ENCODE measurements at places on chromosomes 2 and 18.

DNA sequence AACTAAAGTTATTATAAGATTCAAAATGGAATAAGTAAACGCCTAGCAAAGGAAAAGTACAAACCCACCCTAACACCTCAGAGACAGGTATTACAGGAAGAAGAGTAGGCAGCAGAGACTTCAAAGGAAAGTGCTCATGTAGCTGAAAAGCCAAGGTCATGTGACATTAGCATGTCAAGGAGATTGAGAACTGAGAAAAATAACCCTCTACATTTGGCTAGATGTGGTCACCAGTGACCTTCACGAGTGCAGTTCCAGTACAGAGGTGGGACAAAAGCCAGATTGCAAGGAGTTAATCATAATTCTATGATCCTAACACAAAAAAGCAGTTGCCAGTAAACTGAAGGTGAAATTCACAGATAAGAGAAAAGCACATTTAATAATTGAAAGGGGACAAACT lies 252.7 kb downstream of the ZEB2 start:
- DNase-seq, result no peak

- peak; percentile 7 for DNase-seq
Measured at GRCh38 chr2:211453311-211453887, 897.0 kb downstream of the CPS1 start.

DNA sequence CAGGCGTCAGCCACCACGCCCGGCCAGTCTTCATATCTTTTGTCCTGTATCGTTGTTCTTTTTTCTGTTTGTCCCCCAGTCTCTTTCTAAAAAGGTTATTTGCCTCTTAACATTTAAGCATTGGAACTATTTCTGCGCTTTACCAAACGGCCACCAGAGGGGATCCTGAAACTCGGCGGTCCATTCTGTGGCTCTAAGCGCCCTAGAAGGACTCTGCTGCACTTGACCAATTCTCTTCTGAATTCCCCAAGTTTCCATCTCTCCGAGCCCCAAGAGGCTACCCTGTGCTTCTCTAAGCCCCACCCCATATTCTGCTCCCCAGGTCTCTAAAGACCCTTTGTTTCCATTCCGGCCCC lies 33.1 kb upstream of the REG3G start:
- DNase-seq, result no peak

GRCh38 chr2:1884933-1885580 lies 140.7 kb upstream of the PXDN start:
- peak; percentile 17 for DNase-seq

GRCh38 chr2:24174851-24175277 lies at the start of gene FAM228A:
FAM228A (plus strand) TSS chr2:24175053; CDS start chr2:24175481, 428 bp downstream.
- DNase-seq, result no peak

DNA sequence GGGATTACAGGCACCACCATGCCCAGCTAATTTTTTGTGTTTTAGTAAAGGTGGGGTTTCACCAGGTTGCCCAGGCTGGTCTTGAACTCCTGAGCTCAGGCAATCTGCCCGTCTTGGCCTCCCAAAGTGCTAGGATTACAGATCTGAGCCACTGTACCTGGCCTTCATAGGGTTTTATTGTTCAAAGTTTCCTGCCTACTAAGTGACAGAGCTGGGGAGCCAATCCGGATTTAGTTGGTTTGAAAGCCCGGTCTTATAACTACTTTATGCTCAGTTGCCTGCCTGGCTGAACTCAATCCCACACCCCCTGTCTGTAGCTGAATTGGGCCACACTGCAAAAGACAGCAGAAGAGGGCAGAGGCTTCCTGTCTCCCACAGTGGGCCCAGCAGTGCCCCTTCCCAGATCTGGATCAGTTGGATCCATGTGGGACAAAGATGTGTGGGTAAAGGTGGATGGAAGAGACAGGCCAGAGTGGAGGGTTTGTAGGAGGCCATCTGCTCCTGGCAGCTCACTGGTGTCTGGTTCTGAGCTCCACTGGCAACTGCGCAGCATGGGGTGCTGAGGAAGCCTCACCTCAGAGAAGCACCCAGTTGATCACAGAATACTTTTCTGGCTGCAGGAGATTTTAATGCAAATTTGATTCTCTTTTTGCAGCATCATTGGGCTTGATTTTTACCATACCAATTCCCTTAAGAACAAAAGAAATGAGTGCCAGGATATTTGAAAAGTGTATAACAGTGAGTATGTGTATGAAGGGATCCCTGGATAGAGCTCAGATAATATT lies 144.9 kb downstream of the DDX1 start:
- no peak for DNase-seq

- DNase-seq, result no peak
Measured at GRCh38 chr2:143128681-143129580, at the start of gene ARHGAP15. ARHGAP15 (plus strand) TSS chr2:143129419.

DNA sequence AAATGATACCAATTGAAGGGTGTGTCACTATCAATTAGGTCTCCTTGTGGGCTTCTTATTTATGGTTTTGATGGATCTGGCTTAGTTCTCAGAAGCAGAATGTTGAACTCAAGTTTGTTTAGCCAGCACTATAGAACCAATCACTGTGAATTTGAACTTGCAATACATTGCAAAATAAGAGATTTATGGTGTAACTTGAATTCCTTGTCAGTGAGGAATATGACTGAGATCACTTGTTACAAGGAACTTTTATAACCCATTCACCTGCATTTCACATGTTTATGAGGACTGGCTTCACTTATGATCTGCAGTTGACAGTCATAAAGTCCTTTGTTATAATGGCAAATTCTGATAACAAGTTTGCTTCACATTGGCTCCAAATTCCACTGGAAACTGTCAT lies 9.8 kb downstream of the GATA6 start:
- DNase-seq, result no peak

- DNase-seq, result no peak
Measured at GRCh38 chr2:98815795-98816194, 84.9 kb upstream of the MGAT4A start.

- no peak for DNase-seq
Measured at GRCh38 chr2:77099961-77100360, 422.2 kb downstream of the LRRTM4 start.

DNA sequence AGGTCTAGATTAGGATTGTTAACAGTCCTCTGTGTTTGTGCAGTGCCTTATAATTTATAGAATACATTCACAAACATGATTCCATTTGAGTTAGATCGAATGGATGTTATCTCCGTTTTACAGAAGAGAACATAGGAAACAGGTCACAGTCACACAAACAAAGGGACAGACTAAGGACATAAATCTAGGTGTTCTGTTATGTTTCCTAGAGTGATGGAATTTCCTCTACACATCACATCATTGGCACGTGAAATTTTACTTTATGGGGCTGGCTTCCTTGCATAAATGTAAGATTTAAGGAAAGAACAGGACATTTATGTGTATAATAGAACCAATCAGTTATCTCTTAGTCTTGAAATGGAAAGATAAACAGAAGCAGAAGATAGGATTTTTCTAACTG lies 6.4 kb downstream of the TRIM54 start:
- DNase-seq, result no peak

- no peak for DNase-seq
Measured at GRCh38 chr2:71672826-71673795, 219.8 kb downstream of the DYSF start.

GRCh38 chr2:121260370-121261154 lies 24.4 kb downstream of the TFCP2L1 start:
- peak; percentile 96 for DNase-seq

GRCh38 chr2:168703926-168704325 lies 98.5 kb upstream of the NOSTRIN start:
- no peak for DNase-seq

DNA sequence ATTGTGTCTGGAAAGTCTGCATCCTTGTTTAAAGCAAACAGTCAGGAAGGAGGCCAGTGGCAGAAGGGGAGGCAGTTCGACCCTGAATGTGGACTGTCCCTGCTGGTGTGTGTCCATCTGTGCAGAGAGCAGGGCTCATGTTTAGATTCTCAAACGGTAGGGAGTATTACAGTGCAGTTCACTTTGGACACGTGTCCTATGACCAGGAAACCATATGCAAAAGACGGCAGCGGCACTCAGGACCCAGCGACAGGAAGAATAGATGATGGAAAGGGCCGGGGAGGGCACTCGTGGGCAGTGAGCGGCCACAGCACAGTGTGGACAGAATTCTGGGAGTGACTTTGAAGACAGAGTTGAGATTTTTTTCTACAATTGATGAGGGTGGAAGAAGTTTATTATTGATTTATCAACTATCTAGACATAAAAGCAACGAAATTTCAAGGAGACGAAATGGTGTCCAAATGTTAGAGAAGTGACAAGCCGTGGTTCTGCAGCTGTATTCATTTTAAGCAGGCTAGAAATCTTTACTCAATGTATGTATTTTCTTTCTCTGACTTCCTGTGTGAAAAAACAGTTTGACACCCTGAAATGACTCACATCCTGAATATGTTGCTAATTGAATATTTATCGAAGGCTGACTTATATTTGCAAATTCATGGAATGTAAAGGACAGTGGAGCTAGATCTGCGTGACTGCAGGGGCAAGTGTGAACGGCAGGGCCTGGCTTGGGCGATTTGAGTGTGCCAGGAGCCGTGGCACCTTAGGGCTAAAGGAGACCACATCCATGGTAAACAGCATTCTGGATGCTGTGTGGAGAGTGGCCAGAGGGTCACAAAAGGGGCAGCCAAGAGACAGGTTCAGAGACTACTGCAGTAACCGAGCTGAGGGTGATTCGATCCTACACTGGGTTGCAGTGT lies 214.2 kb downstream of the PTGR3 start:
- DNase-seq, result no peak

- DNase-seq, result no peak
Measured at GRCh38 chr18:56083097-56083521, 495.1 kb upstream of the TCF4 start.

GRCh38 chr2:131426727-131427126 lies 49.2 kb upstream of the TUBA3D start:
- DNase-seq, result no peak

GRCh38 chr2:6828299-6828584 lies 37.5 kb downstream of the CMPK2 start:
- peak; percentile 67 for DNase-seq

GRCh38 chr2:6418291-6418690 lies 447.4 kb downstream of the CMPK2 start:
- DNase-seq, result no peak

DNA sequence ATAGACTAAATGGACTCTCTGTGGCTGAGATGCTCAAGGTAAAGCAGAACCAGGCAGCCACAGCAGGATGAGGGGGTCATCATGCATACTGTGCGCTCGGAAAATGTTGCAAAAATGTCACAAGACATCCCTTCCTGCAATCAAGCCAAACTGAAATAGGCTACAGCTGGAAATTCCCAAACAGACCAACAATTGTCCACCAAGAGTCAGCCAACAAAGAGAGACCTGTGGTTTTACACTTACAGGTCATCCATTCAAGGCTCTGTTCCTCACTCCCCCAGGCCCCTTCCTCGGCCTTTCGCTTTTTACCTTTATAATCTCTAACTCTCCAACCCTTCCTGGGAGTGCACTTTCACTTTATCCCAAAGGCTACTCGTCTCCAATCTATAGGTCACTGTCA lies 1066.9 kb downstream of the TSN start:
- DNase-seq, result no peak

- no peak for DNase-seq
Measured at GRCh38 chr18:9104244-9104901, 1.9 kb downstream of the NDUFV2 start.

- peak; percentile 8 for DNase-seq
Measured at GRCh38 chr2:30666266-30666874, 140.9 kb downstream of the CAPN13 start.

GRCh38 chr2:205681401-205682238 lies 681 bp upstream of the NRP2 start:
- DNase-seq, result peak; percentile 10

- no peak for DNase-seq
Measured at GRCh38 chr2:19185086-19185485, 173.3 kb downstream of the OSR1 start.

DNA sequence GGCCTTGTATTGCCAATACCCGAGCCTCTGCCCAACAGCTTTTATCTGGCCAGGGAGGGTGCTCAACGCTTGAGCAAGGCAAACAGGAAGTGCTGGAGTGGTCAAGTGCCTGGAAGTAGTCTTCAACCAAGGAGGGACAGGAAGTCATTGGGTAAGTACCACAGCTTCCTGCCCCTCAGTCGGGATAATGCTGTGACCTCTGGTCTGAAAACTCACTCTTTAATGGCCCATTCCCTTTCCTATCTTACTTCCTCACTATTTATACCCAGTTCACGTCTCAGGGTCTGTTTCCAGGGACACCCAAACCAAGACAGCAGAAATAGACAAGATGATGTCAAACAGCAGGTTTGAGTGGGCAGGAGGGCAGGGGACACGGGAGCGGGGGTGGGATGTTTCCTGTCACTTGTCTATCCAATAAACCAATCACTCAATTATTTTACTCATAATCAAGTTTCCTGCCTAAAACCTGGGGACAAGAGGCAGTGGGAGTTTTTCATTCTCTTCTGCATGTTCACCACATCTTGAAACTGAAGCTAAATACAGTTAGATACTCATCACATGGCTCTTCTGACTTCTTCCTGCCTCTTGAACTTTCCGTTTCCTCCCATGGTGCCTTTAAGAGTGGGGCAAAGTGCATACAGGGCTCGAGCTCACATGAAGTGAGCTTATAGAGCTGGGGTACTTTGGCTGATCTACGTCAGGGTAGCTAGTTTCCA lies 68.9 kb upstream of the CAB39 start:
- DNase-seq, result no peak

DNA sequence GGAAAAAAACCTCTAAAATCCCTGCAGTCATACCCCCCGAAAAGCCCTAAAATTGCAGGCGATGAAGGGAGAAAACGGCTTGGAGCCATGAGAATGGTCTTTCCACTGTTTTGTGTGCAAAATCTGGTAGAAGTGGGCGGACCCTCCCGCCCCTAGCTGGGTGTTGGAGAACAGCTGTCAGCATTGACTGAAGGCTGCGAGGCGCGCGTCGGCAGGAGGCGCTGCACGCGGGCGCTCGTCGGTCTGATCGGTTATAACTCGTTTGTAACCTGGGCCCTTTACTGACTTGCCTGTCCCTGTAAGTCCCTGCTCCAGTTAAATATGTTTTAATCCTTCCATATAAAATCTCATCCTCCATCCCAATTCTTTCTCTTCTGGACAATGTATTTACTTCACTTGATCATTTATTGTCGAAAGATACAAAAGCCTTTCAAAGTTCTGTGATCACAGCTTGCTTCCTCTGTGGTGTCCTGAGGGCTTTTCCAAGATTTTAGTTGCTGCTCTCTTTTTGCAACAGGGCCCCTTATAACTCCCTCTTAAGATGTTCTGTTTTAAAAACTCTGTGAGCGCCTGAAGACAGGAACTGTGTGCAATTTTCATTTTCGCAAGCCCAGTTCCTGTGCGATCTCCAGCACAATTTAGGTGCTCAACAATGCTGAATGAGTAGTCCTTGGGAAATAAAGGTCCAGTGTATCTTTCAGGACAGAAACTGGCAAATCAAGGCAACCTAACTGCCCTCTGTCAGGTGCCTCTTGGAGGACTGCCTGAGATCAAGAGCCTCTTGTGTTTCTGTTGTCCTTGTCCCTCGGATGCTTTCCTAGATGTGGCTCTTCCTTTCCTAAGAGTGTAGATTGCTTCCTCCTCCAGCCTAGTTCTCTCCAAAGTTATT lies 918 bp upstream of the HNRNPLL start:
- peak; percentile 75 for DNase-seq
